ENCODE measurements at places on chromosomes 2 and 18.

- DNase-seq = no peak
These were observed 301.5 kb upstream of the MGAT5 start for GRCh38 chr2:133952420-133952819.

DNA sequence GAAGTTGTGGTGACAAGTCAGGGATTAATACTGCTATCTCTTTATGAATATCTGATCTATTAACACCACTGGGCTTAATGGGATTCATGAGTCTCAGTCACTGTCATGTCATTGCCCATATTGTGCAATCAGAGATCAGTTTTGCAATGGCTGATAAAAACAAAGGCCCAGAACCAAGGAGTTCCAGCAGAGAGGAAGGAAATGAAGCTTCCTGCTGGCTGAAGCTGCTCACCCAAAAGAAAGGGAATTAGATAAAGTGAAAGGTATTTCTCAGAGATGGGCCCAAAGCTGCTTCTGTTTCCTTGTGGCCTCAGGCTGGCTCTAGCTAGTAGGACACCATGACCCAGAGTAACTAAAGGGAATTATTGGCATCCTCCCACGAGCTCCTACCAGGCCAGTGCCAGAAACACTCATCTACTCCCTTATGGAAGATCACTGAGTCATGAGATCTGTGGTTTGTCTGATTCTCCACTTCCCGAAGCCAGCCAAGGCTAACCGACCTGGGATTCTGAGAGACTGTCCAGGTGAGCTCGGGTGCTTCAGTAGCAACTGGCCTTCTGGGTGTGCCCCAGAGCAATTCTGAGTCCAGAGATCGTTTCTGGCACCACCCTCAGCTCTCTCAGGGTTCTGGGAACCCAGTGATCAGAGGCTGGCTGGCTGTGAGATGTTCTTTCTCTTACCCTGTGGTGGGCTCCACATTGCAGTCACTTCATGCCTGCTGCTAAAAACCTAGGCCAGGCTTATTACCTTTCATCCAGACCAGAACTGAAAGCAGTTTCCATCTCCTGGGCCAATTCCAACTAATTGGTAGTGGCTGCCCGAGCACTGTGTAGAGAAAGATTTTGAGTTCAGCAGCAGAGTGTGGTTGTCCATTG lies 129.5 kb upstream of the PELI1 start:
- DNase-seq = no peak

DNA sequence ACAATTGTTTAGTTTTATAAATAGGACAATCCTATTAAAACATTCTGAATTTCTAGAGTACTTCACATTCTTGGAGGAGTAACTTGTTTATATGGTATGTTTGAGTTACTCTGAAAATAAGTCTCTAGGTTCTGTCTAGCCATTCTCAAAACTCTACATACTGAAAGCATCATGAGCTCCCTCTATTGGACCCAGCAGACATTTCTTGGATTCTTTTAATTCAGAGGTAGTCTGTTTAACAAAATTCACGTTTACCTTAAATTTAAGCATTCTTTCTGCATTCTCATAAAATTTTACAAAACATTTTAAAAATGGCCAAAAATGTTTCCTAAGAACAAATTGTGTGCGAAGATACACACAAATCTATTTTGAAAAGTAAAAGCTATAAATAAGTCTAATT lies 15.3 kb downstream of the SP9 start:
- DNase-seq = no peak

- no peak for DNase-seq
These were observed 52.0 kb upstream of the CALCRL start for GRCh38 chr2:187499941-187500532.

GRCh38 chr2:74255660-74256213 lies 57.3 kb downstream of the MTHFD2 start:
- no peak for DNase-seq

GRCh38 chr2:106168657-106169056 lies 25.4 kb downstream of the UXS1 start:
- no peak for DNase-seq

DNA sequence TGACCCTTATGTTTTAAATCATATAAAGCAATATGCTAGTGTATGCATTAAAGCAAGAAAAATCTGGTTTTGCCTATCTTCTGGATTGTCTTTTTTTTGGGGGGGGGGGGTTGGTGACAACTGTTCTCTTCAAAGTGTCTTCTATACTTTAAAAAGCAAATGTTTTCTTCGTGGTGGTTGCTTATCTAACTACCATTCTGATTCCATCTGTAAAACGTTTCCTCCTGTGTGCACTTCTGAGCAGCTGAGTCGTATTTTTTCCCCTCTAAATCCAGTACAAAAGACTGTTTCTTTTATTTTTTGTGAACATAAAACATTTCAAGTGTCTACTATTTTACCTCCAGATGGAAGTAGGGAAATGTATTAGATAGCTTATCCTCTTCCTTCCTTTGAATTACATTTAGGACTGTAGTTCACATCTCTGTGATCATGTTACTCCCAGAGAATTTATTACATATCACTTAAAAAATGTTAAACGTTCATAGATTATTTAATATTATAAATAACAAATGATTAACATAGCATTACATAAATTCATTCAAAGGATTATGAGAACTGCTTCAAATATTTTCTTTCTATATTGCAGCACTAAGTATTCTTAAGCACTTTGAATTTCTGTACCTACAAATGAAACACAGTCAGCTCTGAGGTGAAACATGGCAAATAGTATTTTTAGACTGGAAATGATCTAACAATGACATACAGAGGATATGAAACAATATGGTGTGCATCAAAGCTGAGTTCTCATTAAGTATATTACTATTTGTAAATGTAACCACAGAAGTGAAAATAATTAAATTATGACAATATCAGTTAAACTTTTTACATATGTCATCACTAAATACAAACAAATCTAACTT lies 56.4 kb downstream of the SCN3A start:
- no peak for DNase-seq

DNA sequence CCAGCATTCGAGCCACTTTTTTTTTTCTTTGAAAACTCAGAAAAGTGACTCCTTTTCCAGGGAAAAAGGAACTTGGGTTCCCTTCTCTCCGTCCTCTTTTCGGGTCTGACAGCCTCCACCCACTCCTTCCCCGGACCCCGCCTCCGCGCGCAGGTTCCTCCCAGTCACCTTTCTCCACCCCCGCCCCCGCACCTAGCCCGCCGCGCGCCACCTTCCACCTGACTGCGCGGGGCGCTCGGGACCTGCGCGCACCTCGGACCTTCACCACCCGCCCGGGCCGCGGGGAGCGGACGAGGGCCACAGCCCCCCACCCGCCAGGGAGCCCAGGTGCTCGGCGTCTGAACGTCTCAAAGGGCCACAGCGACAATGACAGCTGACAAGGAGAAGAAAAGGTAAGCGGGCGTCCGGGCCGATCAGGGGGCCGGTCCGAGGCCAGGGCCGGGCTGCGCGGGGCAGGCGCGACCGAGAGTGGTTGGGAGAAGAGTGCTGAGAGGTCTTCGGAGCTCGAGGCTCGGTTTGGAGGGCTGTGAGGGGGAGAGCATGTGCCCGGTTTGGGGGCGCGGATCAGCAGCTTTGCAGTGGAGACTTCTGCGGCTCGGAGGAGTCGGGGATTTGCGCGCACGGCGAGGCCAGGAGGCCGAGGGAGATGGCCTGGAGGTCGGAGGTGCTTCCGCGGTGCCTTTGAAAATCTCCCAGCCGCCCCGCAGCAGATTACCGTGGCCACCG lies 502 bp downstream of the EPAS1 start:
- no peak for DNase-seq

DNA sequence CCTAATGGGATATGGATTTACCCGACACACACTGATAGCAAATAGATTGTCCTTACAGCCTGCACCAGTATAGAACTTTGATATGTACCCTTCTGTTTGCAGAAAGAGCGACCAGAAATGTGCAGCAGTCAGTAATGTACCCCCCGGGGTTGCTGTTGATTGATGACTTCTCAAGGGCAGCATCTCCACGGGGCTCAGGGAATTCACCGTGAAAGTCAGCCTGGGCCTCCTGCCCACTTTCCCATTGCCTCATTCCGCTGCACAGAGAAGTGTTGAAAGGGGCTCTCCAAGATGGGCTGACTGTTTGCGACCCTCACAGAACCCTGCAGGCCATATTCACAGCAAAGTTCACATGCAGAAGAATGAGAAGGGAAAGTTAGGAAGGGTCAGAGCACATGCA lies 241.3 kb downstream of the PRKCE start:
- no peak for DNase-seq

- DNase-seq = no peak
These were observed 24.2 kb downstream of the SNORC start for GRCh38 chr2:232894251-232894650.

DNA sequence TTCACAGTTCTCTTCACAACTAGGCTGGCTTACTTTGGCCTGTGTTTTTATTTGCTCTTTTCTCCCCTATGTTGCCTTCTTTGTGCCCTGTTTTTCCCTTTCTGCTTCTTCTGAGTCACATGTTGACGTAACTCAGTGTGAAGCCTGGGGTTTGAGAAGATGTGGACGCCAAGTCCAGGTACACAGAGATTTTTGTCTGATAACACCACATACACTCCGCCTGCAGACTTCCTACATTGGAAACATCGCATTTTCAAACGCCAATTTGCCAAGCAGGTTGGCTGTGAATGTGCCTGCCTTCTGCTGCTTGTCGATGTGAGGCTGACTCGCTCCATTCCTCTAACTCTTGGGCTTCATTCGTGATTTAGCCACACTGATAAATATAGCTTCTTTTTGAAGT lies 62.6 kb upstream of the FN1 start:
- no peak for DNase-seq

GRCh38 chr2:54672590-54673456 lies 50.6 kb upstream of the EML6 start:
- no peak for DNase-seq

- no peak for DNase-seq
These were observed 23.9 kb downstream of the PTPRM start for GRCh38 chr18:7590826-7591560.

- no peak for DNase-seq
These were observed 53.3 kb downstream of the ZNF236 start for GRCh38 chr18:76875390-76876325.

GRCh38 chr2:112661656-112662305 lies 16.0 kb downstream of the SLC20A1 start:
- DNase-seq = no peak

DNA sequence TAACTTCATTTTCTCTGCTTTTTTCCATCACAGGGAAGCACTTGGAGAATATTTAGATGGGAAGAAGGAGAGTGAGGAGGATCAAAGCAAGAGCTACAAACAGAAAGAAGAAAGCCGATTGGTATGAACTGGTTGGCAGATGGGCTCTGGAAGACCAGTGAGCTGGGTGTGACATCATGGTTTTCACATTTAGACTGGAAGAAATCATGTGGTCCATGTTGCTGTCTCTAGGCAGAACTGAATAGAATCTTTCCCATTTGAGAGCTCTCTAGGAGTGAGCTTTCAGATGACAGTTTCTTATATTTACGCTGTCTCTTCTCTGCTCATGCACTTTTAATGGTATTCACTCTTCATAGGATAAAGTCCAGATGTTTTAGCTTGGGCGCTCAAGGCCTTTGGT lies 12.6 kb downstream of the DRC1 start:
- no peak for DNase-seq
